ENCODE measurements at places on chromosomes 3 and 15.

GRCh38 chr3:47009225-47010110 lies 30.0 kb downstream of the NBEAL2 start:
- no peak for DNase-seq

DNA sequence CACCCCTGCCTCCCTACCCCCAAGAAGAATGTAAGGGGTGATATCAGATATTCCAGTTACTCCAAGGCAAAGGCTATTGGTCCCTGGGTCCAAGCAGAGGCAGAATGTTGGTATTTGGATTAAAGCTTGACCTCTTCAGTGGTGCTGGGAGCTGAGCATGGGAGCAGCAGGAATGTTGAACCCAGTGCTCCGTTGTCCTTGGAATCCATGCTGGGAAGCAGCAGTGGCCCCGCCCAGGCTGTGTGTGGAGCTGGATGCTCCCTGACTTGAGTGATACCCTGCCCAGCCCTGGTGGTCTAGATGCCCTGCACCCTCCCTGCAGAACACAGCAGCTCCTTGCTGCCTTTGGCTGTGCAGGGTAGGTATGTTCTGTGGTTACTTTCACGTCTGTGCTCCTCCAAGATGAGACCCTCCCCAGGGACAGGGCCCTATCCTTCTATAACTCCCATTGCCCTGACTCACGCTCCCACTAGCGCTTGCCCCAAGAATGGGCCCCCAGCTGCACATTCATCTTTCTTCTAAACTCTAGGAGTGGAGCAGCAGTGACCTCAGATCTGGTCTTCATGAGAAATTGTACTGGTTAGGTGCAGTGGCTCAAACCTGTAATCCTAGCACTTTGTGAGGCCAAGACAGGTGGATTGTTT lies 35.1 kb downstream of the UMPS start:
- no peak for DNase-seq

DNA sequence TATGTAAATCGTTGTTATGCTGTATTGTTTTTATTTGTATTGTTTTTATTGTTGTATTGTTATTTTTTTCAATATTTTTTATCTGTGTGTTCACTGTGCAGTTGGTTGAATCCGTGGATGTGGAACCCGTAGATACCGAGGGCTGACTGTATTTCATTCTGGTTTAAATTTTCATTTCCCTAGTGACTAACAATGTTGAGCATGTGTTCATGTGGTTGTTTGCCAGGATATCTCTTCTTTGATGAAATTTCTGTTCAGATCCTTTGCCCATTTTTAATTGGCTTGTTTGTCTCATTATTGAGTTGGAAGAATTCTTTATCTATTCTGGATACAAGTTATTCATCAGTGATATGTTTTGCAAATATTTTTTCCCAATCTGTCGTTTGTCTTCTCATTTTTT lies 29.7 kb downstream of the STOML1 start:
- no peak for DNase-seq

GRCh38 chr3:88882121-88882520 lies 225.3 kb upstream of the EPHA3 start:
- DNase-seq = no peak

DNA sequence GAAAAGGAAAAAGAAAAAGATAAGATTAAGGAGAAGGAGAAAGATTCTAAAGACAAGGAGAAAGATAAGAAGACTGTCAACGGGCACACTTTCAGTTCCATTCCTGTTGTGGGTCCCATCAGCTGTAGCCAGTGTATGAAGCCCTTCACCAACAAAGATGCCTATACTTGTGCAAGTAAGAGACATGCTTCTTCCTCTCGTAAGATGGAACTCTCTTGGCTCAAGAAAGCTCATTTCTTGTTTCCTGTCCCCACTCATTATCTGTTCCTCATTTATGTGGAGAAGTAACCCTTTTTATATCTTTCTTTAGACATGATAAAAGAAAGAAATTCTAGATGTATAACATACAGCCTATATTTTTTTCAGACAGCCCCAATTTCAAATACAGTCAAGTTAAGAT lies 101.4 kb downstream of the KLHL25 start:
- DNase-seq = no peak

DNA sequence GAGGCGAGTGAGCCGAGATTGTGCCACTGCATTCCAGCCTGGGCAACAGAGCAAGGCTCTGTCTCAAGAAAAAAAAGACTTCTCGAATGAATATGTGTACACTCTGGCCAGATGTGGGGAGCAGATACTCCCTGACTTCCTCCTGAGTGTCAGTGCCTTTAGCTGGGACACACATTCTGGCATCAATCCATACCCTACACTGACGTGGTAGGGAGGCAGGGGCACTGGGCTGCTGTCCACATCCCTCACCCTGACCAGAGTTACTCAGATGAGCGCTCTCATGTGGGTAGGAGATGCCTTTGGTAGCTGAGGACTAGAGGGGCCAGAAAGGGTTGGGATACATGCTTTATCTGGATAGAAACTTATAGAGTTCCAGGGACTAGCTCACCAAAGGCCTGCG lies 15.6 kb downstream of the LIMD1 start:
- no peak for DNase-seq

DNA sequence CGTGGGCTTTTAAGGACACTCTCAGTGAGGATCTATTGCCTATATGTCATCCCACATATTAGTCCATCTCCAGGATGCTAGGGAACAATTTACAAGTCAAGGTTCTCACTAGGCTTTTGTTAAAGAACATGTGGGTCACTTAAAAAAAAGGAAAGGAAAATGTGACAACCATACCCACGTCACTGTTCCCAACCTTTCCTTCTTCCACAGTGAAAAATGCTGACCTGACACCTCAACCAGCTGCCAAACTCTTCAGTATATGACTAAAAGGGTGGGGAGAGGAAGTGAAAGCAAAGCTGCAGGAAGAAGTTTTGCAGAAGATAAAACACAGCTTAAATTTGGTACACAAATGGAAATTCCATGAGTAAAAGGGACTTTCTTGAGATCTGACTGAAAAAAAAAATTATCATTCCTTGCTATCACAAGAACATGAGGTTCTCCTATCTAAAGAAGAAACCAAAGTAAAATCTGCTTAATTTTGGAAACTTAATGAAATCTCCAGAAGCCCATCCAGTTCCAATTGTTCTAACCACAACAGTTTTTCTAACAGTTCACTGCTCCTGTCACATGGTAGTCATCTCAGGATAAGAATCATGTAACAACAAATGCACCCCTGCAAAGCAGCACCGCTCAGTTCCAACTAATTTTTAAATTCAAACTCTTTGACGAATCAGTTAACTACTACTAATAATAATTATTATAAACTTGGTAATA lies 117.0 kb upstream of the TSPAN3 start:
- no peak for DNase-seq

DNA sequence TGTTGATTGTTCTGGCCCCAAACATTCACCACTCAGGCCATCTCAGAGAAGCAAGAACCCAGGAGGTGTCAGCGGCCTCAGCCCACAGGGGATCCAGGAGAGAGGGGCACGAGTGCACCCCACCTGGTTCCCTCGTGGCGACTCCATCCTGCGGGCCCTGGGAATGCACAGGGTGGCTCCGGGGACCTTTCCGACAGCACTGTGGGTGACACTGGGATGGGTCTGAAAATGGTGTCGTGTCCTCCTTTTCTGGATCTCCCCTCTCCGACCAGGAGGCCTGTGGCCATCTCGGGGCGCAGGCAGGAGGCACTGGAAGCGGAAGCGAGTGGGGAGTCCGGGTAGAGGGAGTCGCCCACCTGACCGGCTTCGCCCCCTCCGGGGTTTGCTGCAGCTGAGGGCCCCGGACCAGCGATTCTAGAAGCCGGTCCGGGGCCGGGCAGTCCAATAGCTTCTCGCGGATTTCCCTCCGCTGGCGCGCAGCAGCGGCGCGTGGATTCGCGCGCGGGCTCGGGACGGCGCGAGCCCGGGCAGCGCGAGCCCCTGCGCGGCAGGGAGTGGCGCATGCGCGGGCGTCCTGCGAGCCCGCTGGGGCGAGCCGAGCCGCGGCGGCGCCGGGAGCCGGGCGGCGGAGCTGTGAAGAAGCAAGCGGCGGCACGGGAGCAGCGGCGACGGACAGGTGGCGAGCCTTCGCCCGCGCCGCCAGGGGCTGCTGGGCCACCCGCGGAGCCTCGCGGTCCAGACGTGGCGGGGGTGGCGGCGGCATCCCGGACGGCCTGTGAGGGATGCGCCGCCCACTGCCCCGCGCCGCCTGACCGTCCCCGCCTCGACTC lies at the start of gene DOCK3:
Gene DOCK3, plus strand, starts transcription at position 579 of the 830 bp plus-strand sequence. CDS start 337 bp downstream, outside the sequence.
- DNase-seq = no peak

GRCh38 chr3:123100193-123100776 lies 33.5 kb downstream of the PDIA5 start:
- no peak for DNase-seq

- no peak for DNase-seq
Observed at GRCh38 chr3:64059484-64060175, 36.3 kb upstream of the PSMD6 start.

GRCh38 chr3:4350789-4351163 lies 47.6 kb downstream of the SETMAR start:
- DNase-seq = peak; percentile 55

- no peak for DNase-seq
Observed at GRCh38 chr3:168895419-168895818, 768.1 kb downstream of the MECOM start.

DNA sequence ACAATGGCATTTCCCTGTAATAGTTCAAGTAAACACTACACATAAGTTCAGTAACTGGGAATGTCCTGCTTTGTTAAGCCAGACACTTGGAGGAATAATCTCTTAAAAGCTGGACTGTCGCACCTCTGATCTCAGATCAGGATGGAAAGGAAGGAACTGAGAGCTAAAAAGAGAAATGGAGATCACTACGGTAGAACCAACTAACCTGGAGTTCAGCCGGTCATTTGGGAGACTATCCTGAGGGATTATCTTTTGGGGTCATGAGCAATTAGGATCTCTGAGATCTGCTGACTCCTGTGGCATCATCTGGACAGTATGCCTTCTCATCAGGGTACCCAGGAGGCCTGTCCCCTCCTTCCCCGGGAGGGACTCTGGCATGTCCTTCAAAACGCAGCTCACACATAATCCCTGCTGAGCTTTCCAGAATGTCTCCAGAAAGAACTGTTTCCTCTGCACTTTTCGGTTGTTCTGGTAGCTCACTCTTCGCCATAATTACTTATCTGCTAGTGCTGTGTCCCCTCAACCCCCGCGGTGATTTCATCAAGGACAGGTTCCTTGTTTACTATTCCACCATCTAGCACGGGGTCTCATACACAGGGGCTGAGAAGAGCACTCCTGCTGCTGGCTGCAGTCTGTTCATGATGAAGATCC lies 115.6 kb downstream of the SENP2 start:
- no peak for DNase-seq

DNA sequence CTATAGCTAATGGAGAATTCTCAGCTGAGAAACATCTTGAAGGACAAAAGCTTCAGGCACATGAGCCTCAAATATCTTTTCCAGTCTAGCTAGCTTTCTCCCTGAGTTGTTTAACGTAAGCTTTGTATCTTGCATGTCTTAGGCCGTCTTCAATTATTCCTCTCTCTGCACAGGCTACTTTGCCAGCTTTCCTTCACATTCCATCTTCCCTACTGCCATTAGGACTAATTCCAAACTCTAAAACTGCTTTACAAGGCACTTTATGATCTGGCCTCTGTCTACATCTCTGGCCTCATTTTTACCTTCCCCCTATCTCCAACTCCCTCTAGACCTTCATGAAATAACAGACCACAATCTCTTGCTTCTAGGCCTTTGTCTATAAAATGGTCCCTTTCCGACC lies 171.4 kb downstream of the GREM1 start:
- DNase-seq = no peak

GRCh38 chr15:65558336-65558735 lies 28.1 kb downstream of the HACD3 start:
- DNase-seq = no peak

DNA sequence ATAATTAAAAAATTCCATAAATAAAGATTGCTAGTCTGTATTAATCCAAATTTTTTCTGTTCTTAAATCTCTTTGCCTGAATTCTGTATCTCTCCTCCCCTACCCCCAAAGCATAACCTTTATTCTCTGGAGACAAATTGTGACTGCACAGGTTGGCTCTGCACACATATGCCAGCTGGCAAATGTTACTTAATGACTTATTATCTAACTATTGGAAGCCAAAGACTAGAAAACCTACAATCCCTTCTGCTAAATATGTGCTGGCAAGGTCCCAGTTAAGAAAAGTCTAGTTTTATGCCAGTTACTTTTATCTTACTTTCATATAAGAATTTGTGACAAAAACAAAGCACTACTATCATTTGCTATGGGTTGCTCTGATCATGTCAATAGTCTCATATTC lies 569.3 kb downstream of the MECOM start:
- no peak for DNase-seq

GRCh38 chr3:46669191-46669999 lies 24.1 kb downstream of the ALS2CL start:
- no peak for DNase-seq

GRCh38 chr15:96670389-96670788 lies 339.9 kb downstream of the NR2F2 start:
- no peak for DNase-seq

DNA sequence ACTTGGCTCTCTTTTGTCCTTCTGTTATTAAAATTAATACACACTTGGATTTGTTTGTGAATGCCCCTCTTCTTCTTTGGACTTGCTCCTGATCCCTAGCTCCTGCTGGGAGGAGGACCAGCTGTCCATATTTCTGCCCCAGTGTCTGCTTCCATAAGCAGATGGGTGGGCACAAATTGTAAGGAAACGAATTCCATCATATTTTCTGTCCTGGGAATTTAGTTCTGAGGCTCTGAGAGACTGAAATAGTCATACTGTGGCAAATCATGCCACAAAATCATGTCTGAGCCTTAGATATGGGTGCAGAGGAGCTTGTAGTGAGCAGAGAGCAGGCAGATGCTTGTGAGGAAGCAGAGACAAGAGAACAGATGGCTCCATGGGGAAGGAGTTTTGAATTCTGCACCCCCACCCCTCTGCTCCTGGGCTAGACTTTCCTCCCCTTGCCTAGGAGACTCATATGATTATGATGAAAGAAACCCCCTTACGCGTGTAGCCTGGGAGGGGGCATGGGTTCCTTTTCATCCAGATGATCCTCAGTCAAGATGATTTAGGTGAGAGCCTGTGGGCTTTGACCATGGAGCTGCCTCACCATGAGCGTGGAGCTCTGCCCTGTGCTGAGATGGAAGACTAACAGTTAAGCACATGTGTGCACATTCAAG lies 50.6 kb downstream of the SV2B start:
- DNase-seq = no peak

DNA sequence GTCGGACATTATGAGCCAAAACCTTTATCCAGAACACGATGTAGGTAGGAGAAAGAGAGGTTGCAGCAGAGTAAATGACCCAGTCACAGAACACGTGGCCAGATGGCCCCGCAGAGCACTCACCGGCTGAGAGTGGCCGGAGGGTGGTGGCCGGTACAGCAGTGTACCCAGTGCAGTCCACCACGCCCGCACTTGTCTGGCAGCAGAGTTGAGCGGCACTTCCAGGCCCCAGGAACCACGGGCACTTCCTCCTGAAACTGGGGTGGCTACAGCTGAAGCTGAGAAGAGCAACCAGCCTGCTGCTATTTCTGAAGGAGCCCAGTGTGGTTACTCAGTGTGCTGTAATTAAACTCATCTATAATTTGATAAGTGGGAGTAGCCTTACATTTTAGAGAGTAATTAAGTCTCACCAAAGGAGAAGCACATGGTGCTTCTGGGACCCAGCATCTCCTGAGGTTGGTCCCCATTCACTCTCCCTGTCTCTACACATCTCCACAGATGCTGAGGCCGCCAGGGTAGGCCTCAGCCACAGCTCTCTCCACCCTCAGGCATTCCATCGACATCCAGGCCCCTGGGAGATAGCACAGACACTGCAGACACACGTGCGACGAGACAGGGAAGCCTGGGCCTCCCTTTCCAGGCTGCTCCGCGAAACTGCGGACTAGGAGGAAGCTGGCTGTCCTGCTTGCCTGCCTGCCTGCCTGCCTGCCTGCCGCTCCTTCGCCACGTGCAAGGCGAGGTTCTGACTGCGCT lies 49.8 kb downstream of the BDH1 start:
- no peak for DNase-seq

Data from LoVo (cell line).